ENCODE measurements at places on chromosomes 3 and 15.

DNA sequence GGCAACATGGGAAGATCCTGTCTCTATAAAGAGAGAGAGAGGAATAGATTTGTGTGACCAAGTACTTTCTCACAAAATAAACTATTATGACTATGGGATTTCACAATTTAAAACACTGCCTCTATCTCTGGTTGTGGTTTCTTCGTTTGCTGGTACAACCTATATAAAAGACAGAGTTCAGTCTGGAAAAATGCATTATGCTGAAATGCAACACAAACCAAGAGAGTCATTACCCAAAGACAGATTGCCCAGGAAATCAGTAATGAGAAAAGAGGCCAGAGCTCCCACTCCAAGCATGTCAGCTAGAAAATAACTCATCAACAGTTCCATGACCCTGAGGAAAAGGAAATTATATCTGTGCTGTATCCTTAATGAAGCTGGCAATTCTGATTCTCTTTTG is 23.2 kb downstream of the GPR176 start:
- DNase-seq, result no peak

DNA sequence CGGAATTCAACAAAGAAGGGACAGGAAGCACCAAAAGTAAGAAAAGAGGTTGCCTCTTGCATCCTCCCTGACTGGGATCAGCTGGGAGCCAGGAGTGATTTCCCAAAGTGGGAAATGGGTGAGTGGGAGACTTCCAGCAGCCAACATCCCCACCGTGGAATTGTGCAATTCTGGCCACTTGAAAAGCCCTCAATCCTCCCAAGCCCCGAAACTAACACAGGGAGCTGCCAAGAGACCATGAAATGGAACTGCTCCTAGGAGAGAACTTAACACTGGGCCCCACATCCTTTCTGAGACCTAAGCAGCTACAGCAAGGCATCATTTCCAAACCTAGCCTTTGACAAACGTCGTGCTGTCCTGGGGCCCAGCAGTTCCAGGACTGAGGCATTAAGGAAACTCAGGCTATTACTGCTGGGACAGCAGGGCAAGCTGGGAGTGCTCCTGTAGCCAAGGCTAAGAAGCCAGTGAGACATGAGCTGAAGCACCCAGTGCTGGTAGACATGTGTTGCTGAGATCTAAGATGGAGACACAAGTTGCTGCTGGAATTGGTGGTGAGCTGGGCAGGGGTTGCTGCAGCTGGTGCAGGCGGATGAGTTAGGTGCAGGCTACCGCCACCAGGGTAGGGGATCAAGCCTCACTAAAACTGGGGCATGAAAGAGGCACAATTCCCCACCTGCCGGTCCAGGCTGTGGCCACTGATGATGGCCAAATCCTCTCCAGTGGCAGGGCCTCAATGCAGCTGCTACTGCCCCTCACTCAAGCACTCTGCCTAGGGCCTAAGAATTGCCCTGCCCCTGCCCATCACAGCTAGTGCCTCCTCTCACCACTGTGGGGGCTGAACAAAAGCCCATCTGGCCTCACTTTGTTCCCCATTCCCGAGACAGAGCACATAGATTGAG is 43.9 kb downstream of the ALDH1A2 start:
- no peak for DNase-seq

GRCh38 chr3:125684199-125684598 is 88.9 kb upstream of the OSBPL11 start:
- no peak for DNase-seq

DNA sequence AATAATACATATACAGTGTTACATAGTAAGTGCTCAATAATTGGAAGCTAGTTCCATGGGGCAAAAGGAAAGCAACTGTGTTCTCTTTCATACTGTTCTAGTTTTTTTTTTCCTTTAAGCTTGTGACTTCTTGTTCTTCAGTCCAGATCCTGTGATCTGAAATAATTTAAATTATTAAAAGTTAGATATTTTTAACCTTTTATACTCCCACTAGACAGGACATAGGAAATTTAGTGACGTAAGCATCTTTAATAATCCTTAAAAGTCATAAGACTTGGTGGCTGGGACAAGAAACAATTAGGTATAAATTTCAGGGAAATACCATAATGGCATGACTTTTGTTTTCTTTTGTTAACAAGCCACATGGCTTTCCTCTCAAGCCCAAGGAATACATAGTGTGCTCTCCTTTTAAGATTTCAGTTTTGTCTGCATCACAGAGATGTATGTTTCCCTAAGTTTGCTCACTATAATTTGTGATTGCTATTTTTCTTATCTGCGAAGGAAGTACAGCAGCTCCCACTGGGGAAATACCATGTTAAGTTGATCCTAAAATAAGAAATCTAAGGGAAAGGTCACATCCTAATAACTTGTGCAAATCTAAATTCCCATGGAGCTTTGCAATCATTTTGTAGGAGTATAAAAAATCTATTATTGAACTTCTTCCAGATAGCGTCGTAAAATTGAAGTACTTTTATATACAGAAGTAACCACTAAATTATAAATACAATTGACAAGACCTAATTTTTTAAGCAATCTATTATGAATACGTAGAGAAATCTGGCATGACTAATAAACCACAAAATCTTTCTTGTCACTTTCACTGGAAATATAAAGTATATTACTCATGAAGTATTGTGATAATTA is 30.1 kb downstream of the PPARG start:
- no peak for DNase-seq

DNA sequence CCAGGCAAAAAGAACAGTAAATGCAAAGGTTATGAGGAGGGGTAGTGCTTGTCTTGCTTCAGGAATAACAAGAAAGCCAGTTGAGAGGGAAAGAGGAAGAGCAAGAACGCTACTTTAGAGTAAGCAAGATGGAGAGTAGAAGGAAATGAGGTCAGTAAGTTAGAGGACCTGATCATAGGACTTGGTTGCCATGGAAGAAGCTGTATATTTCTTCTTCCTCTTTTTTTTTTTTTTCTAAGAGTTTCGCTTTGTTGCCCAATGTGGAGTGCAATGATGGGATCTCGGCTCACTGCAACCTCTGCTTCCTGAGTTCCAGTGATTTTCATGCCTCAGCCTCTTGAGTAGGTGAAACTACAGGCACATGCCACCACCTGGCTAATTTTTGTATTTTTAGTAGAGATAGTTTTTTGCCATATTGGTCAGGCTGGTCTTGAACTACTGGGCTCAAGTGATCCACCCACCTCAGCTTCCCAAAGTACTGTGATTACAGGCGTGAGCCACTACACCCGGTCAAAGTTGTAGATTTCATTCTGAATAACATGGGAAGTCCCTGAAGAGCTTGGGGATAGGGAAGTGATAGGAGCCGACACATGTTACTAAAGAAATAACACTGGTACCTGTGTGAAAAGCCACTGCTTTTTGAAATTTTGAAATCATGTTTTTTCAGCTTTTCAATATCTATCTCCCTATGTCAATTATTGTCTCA is 527.9 kb upstream of the NAALADL2 start:
- no peak for DNase-seq

- DNase-seq, result no peak
Observed at GRCh38 chr15:62833646-62834045, 208.9 kb upstream of the TPM1 start.

DNA sequence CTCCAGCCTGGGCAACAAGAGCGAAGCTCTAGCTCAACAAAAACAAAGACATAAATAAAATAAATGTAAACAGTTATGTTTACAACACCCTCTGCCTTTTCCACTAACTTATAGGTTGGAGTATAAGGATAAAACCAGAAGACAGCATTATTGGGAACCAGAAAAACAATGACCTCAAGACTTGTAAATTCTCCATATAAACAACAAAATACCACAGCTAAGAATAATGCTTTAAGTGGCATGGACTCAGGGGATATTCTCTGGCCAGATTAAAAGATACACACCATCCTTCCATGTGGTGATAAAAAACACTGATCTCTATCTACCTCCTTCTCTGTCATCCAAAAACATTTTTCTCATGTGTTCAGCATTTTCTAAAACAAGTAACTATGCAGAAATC is 500.6 kb downstream of the MAGI1 start:
- no peak for DNase-seq

GRCh38 chr15:95266451-95267061 is 1035.2 kb downstream of the MCTP2 start:
- no peak for DNase-seq

DNA sequence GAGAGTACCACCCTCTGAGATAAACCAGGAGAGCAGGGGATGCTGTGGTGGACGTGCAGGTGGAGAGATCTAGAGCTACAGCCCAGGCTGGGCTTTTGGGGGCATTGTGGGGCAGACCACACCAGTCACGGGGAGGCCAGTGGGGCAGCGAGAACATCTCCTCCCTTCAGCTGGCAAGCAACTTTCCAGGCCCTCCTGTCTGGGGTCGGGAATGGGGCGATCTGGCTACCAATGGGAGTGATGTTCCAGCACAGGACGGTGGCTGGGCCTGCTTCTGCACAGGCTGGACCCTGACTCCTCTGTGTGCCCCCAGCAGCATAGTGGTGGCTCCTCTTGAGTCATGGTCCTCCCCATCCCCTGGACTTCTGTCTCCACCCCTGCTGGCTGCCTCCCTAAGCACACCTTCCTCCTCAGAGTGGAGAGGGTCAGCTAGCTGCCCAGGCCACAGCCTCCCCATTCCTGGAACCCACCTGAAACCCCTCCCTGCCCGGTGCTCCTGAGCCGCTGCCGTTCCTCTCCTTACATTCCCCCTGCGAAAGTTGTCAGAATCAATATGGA is 16.1 kb downstream of the IRAK2 start:
- DNase-seq, result no peak

DNA sequence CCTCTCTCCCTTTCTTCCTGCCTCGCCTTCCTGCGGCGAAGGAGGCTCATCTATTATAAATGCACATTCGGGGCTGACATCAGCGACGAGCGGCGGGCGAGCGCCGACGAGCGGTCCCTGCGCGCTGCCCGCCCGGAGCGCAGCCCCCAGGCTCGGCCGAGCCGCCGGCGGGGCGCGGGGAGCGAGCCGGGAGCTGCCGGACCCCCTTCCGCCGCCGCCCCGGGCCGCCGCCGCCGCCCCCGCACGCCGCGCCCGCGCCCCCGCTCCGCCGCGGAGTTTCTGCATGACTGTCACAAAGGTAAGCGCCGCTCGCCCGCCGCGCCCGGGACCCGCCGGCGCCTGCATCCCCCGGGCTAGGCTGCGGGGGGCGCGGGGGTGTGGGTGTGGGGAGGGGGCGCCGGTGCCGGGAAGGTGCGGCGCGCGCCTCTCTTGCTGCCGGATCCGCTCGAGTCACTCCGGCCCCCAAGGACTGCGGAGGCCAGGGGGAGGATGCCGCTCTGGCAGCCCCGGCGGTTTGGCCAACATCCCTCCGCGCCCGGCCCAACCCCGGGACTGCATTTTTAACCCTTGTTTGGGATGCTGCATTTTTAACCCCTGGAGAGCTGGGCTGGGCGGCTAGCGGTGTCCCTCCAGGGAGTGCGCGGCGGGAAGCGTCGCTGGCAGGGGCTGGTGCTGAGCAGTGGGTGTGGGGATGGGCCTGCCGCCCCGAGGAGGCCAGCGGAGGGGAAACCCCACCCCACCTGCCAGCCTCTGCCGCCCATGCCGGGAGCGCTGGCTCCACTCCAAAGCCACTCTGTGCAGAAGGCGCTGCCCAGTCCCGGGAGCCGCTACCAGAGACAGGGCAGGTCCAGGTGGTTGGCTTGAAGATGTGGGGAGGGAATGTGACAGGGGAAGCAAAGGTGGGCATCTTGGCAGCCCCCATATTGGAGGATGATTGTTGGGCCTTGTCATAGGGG is at the start of gene CORO2B:
TSS of gene CORO2B (plus strand) at position 14 of the 956 bp plus-strand sequence. CDS start at position 284, 270 bp downstream.
- no peak for DNase-seq

- DNase-seq, result no peak
Observed at GRCh38 chr3:34111361-34111760, 312.9 kb downstream of the PDCD6IP start.

- DNase-seq, result no peak
Observed at GRCh38 chr15:95684693-95685115, 645.8 kb upstream of the NR2F2 start.

- DNase-seq, result no peak
Observed at GRCh38 chr3:127959873-127960272, 44.8 kb downstream of the KBTBD12 start.

- no peak for DNase-seq
Observed at GRCh38 chr15:101718896-101719295, 5.4 kb downstream of the TARS3 start.

DNA sequence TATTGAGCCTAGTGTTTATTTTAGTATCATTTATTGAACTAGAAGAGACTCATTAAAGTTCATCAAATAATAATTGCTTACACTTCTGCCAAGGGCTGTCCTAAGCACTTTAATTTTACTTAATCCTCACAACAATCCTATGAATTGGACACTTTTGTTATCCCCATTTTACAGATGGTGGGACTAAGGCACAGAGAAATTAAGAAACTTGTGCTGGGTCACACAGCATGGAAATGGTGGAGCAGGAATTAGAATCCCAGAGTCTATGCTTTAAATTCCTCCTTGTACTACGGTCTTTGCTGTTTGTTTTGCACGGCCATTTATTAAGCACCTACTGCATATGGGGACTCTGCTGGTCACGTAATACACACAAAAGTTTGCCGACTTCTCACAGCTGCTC is 7.9 kb downstream of the ATP2B2 start:
- DNase-seq, result no peak

DNA sequence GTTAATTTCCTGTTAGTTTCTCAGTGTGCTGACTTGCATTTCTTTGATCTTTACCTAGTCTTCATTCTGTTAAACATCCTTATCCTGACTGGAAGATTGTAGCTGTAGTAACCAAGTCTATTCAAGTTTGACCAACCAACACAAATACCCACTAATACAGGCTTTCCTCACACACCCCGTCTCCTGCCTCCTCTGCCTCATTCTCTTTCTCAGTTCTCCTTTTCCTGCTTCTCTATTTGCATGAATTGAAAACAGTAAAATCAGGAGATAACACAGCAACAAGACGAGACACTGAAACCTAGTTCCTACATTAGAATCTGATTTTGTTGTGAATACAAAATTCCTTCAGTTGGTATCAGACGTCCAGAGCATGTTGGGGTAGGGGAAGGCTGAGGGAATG is 116.9 kb upstream of the ARPP21 start:
- DNase-seq, result no peak

DNA sequence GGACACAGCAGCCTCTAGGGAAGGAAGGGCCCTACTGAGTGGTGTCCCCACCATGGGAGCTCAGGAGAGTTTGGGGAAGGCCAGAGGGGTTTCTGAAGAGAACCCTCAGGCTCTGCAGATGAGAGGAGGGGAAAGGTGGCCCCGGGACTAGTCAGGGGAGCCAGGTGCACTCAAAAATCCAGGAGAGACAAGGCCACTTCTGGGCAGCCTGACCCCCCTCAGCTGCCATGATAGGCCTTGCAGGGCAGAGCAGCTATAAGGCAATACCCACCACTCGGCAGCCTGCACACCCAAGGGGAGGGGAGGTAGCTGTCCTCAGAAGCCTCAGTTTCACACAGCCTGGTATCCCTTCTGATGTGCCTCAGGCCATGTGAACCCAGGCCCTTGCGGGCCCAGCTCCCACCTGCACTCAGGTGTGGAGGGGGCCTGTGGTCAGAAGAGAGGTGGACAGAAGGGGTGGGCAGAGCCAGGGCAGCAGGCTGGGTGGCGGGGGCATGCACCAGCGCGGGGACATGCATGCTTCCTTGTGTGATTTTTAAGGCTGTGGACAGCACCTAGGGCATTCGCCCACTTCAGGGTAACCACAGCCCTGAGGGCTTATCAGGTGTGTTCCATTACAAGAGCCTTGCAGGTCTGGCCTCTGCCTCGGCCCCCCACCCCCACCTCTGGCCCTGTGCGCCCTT is 34.6 kb downstream of the SRPRB start:
- DNase-seq, result no peak

Data from activated T-cell treated with anti-CD3 and anti-CD28 coated beads for 1 hour (primary cell).